ENCODE measurements at places on chromosomes 7 and 10.

DNA sequence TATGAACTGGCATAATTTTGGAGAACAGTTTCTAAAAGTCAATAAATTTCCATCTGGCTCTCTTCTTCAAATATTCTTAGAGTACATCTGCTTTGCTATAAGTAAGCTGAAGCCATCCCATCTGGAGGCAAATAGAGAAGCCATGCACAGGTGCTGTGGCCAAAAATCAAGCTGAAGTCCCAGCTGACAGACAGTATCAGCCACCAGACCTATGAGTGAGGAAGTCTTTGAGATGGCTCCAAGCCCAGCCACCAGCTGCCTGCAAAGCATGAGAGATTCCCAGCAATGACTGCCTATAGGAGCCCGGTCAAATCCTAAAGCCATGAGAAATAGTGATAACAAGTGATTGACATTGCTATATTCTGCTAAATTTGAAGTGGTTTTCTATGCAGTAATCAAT is 21.7 kb upstream of the PRSS58 start:
- DNase-seq = no peak

DNA sequence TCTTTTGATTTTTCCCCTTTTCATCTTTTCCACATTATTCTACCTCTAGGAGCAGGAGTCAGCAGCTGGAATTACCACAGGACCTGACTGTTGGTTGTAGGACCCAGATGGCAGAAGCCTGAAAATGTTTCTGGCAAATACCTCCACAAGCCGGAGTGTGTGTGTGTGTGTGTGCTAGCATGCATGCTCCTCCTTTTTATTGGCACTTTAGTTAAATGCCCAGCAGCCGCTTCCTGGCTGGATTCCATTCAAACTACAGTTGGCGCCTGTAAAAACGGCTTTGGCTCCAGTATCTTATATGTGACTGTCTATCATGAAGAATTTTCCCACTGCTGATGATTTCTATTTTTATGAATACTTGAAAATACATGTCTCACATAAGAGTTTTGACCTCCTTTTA is 319.7 kb upstream of the SP4 start:
- no peak for DNase-seq

- no peak for DNase-seq
Observed at GRCh38 chr7:28389504-28390395, 22.6 kb upstream of the CREB5 start.

- DNase-seq = no peak
Observed at GRCh38 chr10:129764011-129764900, 199.8 kb downstream of the EBF3 start.

GRCh38 chr7:23001610-23002009 is 12.3 kb downstream of the HYCC1 start:
- no peak for DNase-seq

Measured in stimulated activated CD8-positive, alpha-beta memory T cell treated with anti-CD3 and anti-CD28 coated beads, Interleukin-7, amount 100 ng/mL, for 1 hour (primary cell).